ENCODE measurements at places on chromosomes 2 and 18.
A peak's percentile ranks its signal among the peaks of the same experiment; 100 is the strongest.

DNA sequence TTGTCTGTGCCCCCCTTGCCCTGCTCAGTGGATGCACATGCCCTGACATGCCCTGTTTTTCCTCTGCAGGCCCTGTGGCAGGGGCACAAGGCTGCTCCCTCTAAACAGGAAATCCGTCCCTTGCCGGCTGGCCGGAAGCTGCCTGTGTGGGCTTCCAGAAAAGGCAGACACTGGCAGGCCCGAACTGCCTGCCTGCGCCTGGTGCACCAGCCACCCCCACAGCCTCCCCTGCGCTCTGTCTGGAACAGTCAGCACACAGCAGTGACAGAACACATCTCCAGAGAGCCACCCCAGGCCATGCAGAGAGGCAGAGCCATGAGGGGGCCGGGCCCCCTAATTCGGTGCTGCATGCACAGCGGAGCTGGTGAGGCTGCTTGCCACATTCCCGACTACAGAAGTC lies 33.5 kb downstream of the LOXHD1 start:
- no peak for DNase-seq

DNA sequence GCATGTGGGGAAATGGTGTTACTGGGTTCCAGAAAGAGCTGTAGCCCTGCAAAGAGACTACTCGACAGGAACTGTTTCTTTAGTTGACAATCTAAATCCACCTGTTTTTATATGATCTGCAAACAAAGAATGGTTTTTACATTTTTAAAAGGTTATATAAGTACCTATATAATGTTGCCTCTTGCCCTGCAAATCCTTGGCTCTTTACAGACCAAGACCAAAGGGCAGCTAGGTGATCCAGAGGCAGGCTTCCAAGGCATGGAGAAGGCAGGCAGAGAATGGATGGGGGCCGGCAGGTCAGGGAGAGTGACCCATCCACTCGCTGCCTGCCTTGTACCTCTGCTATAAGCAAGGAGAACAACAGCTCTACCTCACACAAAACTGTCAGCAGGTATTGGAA lies 173.6 kb downstream of the ANTXR1 start:
- no peak for DNase-seq

GRCh38 chr2:239204136-239204875 lies 196.5 kb downstream of the HDAC4 start:
- DNase-seq: no peak

DNA sequence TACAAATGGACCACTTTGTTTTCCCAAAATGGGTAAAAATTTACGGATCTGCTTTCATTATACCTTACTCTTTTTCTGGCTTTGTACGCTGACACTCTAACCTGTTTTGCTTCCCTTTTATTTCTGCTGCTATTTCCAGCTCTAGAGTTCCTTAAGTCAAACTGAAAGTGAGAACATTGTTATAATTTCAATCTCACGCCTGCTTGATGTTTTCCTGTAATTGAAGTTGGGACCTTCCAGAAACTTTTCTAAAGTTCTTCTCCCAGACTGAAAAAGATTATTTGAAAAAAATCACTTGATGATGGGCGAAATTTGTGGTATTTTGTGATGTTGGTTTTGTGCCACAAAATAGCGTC lies 1.8 kb downstream of the GLS start:
- no peak for DNase-seq

DNA sequence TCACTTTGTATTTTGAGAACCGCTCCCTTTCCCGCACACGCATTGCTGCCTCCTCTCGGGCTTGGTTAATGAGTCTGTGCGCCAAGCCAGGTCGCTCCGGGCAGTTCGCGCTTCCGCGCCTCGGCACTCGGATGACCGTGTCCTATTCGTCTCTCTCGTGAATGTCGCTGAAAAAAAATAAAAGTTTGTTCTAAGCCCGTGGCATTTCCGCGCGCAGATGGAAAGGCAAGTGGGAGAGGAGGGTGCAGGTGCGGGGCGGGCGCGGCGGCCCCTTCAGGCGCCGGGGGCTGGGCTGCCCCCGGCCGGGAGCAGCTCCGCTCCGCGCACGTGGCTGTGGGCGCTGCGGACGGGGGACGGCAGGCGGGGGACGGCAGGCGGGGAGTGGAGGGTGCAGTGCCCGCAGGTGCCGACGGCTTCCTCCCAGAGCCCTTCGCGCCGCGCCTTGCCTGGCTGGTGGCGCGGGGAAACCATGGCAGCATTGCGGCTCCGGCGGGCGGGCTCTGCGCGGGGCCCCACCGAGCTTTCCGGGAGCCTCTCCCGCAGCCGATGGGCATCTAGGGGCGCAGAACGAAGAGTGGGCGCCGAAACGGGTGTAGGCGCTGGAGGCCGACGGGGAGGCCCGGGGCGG lies 159.6 kb upstream of the SIX2 start:
- no peak for DNase-seq

DNA sequence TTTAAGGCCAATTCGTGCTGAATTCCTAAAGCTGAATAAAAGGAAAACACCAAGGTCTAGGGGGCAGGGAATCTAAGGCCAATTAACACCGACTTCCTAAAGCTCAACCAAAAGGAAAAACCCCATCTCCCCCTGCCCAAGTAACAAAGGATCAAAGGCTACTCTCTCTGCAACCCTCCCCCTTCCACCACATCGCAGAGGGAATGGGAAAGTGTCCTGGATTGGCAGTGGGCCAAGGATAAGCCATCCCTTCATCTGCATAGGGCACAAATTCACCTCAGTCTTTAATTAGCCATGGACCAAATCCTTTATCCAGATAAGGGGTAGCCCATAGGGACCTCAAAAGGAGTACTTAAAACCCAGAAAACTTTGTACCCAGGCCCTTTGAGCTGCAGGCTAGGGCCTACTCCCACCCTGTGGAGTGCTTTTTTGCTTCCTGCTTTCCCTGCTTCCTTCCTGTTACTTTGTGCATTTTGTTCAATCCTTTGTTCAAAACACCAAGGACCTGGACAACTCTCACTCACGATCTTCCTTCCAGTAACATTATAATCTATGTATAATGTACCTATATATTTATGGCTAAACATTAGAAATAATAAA lies 2119.8 kb upstream of the CELF4 start:
- DNase-seq: no peak

DNA sequence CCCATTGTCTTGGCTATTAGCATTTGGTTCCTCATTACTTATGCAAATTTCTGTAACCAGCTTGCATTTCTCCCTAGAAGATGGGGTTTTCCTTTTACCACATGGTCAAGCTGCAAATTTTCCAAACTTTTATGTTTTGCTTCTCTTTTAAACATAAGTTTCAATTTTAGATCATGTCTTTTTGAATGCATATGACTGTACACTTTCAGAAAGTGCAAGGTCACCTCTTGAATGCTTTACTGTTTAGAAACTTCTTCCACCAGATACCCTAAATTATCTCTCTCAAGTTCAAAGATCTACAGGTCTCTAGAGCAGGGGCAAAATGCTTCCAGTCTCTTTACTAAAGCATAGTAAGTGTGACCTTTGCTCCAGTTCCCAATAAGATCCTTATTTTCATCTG lies 837.6 kb upstream of the NXPH2 start:
- no peak for DNase-seq

GRCh38 chr18:24790347-24790746 lies 329.9 kb downstream of the HRH4 start:
- DNase-seq: no peak

- DNase-seq: no peak
Measured at GRCh38 chr18:50075772-50076171, 119.2 kb downstream of the MYO5B start.

GRCh38 chr2:172021074-172021931 lies 21.6 kb downstream of the METAP1D start:
- peak; percentile 5 for DNase-seq

- DNase-seq: no peak
Measured at GRCh38 chr18:2736823-2737222, 81.3 kb downstream of the SMCHD1 start.

- no peak for DNase-seq
Measured at GRCh38 chr2:128732976-128733431, 414.3 kb upstream of the HS6ST1 start.

GRCh38 chr2:128465246-128466170 lies 146.8 kb upstream of the HS6ST1 start:
- DNase-seq: no peak

GRCh38 chr2:115484486-115484885 lies 1042.0 kb downstream of the DPP10 start:
- DNase-seq: no peak

DNA sequence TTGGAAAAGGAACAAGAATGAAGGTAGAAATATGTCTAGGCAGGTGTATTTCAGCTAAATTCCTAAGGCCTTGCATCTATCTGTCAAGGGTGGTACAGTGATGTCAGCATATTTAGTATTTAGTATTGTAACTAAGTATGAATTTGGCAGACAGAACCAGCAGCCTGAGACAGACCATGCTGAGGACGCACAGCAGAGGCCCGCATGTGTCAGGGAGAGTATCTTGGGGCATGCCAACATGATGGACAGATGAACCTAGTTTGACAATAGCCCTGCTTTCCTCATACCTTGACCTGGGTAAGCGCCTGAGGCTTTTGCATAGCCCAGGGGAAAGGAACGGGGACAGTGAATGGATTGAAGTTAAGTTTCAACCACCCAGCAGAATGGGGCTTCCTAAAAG lies 33.8 kb upstream of the OSR1 start:
- no peak for DNase-seq

DNA sequence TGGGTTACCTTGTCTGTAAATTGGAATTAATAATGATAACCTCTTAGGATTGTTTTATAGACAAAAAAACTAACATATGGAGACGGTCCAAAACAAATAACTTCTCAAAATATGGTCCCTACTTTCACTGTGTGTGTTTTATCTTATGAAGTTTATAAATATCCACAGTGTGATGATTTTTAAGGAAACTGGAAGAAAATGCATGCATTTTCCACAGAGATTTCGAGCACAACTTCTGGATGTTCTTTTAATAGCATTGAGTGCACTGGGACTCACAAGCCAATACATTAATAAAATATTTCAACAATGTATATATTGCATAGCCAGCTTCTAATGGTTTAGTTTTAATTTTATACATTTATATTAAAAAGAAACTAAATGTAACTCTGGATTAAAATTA lies 87.9 kb upstream of the SPHKAP start:
- no peak for DNase-seq

DNA sequence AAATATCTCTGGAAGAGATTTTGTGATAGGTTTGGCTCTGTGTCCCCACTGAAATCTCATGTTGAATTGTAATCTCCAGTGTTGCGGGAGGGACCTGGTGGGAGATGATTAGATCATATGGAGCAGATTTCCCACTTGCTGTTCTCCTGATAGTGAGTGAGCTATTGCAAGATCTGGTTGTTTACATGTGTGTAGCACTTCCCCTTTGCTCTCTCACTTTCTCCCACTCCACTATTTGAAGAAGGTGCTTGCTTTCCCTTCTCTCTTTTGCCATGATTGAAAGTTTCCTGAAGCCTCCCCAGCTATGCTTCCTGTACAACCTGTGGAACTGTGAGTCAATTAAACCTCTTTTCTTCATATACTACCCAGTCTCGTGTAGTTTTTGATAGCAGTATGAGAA lies 97.0 kb upstream of the FN1 start:
- no peak for DNase-seq
